ENCODE measurements at places on chromosomes 1 and 21. TPM values are rescaled to one million over a fixed set of nuclear protein-coding genes. Genes with fewer than 3 reads are reported as not detected.

- H3K27me3 ChIP-seq, result no peaks in the 10 kb centered on the region
- no peak overlapping the region for H3K4me3 ChIP-seq
- H3K4me1 ChIP-seq, result no peaks in the 10 kb centered on the region
- no peaks in the 10 kb centered on the region for H3K36me3 ChIP-seq
- H3K27ac ChIP-seq, result no peak overlapping the region
- DNase-seq, result no peak
These were observed 14.9 kb upstream of the MED18 start for GRCh38 chr1:28313702-28314546.

PARK7 gene
- 243 TPM for polyA plus RNA-seq

TEX38 gene
- polyA plus RNA-seq, result not detected

DNA sequence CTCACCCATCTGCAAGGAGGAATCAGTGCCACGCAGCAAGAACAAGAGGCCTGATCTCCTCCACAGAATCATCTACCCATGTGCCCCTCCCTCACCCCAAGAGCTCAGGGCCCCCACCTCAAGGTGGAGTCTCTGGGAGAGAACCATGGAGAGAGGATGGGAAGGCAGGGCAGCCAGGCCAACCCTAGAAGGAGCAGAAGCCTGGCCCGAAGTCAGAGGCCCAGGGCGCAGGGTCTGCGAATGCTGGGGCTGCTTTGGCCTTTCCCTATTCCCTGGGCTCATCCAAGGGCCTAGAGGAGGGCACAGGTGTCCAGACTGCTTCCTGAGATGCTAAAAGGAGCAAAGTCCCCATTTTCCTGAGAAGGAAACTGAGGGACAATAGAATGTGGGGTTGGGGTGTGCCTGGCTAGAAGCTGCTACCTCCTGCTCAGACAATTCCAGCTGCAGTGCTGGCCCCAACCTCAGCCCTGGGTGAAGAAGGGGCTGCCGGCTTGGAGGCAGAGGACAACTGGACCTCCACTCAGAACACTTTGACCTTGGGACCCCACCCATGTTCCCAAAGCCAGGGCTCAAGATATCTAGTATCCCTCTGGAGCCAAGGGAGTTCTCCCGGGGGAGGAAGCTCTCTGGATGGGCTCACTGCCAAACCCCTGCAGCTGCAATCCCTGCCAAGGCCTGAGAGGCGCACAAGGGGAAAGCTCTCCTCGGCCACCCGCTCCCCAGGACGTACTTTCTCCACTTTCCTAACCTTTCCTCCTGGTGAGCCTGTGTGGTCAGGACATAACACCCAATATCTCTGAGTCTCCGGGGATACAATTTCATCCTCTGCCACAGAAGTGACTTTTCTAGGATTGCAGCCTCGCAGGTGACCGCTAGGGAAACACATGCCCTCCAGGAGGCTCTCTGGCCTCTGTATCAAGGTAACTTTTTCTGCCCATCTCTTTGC lies 16.6 kb upstream of the LEMD1 start:
- no peaks in the 10 kb centered on the region for H3K27me3 ChIP-seq
- no peak overlapping the region for H3K4me3 ChIP-seq
- H3K36me3 ChIP-seq, result no peaks in the 10 kb centered on the region
- H3K27ac ChIP-seq, result no peak overlapping the region
- H3K4me1 ChIP-seq, result peaks cover 12% of the 10 kb centered on the region
- peak; percentile 93 for DNase-seq

DNA sequence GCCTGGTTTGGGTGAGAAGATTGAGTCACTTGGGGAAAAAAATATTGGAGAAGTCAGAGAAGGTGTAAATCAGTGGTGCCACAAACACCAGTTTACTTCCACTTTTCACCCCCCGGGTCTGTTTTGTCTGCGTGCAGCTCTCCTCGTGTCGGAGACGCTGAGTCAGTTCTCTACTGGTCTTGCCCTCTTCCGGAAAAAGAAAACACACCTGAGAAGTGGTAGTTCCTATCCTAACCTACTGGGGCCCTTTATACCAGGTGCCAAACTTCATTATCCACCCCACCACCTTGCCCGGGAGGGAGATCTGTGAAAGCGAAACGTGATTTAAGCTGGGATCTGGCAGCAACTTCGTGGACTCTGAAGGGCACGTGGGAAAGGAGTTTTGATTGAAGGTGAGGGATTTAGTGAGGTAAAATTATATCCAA lies 855 bp upstream of the IVNS1ABP start:
- peak overlapping the region; percentile 98 for H3K27ac ChIP-seq
- DNase-seq, result peak; percentile 65
- H3K4me1 ChIP-seq, result peaks cover 32% of the 10 kb centered on the region
- H3K4me3 ChIP-seq, result peak overlapping the region; percentile 88
- H3K36me3 ChIP-seq, result no peaks in the 10 kb centered on the region

CLCA1 gene
- polyA plus RNA-seq, result 201 TPM

DNA sequence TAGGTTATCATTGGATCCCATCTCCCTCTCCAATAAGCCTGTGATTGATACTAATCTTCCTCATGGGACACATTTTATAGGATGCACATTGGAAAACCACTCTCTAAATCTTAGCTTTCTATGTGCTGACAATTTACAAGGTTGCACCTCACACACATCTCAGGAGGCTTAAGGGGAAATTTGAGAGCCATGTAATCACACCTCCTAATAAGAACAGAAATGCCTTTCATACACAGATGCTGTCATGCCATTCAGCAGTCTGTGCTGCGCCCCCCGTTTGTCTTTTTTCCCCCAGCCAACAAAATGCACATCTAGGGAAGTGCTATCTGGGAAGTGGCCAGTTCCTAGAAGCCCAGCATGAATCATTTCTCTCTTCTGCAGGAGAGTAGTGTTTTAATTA lies 154.5 kb downstream of the ST6GALNAC5 start:
- H3K36me3 ChIP-seq, result no peaks in the 10 kb centered on the region
- no peak overlapping the region for H3K27ac ChIP-seq
- H3K27me3 ChIP-seq, result no peaks in the 10 kb centered on the region
- H3K4me1 ChIP-seq, result no peaks in the 10 kb centered on the region

GRCh38 chr1:115879977-115880376 lies 39.1 kb upstream of the NHLH2 start:
- no peak for DNase-seq
- no peak overlapping the region for H3K4me3 ChIP-seq
- no peaks in the 10 kb centered on the region for H3K27me3 ChIP-seq
- no peaks in the 10 kb centered on the region for H3K4me1 ChIP-seq
- no peak overlapping the region for H3K27ac ChIP-seq

GRCh38 chr1:206658264-206658980 lies 23.1 kb downstream of the DYRK3 start:
- H3K4me1 ChIP-seq, result no peaks in the 10 kb centered on the region
- H3K27me3 ChIP-seq, result no peaks in the 10 kb centered on the region
- no peak overlapping the region for H3K4me3 ChIP-seq
- no peak for DNase-seq
- no peaks in the 10 kb centered on the region for H3K36me3 ChIP-seq

FNDC5 gene
- polyA plus RNA-seq, result 1.2 TPM

DNA sequence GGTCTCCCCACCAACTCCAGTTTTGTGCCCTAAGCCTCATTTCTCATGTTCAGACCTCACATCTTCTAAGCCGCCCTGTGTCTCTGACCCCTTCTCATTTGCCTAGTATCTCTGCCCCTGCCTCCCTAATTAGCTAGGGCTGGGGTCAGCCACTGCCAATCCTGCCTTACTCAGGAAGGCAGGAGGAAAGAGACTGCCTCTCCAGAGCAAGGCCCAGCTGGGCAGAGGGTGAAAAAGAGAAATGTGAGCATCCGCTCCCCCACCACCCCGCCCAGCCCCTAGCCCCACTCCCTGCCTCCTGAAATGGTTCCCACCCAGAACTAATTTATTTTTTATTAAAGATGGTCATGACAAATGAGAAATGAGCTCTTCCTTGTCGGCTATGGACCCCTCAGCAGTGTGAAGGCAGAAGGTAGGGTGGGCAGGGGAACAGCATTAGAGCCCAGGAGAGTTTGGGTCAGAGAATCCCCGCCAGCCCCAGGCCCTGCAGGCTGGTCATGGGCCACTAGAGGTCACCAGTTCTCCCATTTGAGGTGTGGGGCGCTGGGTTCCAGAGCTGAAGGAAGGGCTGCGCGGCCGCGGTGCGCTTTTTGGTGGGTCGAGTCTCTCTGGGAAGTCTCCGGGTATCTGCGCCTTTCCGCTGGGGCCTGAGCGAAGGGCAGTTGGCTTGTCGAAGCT lies 11.5 kb downstream of the ADAMTSL4 start:
- H3K27me3 ChIP-seq, result no peaks in the 10 kb centered on the region
- peaks cover 8% of the 10 kb centered on the region for H3K36me3 ChIP-seq
- peaks cover 61% of the 10 kb centered on the region for H3K4me1 ChIP-seq
- peak overlapping the region; percentile 54 for H3K4me3 ChIP-seq
- DNase-seq, result peak; percentile 96
- peak overlapping the region; percentile 97 for H3K27ac ChIP-seq

GRCh38 chr1:23867542-23867894 lies 572 bp downstream of the FUCA1 start:
- H3K4me1 ChIP-seq, result peaks cover 23% of the 10 kb centered on the region
- no peaks in the 10 kb centered on the region for H3K27me3 ChIP-seq
- peak overlapping the region; percentile 81 for H3K27ac ChIP-seq

DNA sequence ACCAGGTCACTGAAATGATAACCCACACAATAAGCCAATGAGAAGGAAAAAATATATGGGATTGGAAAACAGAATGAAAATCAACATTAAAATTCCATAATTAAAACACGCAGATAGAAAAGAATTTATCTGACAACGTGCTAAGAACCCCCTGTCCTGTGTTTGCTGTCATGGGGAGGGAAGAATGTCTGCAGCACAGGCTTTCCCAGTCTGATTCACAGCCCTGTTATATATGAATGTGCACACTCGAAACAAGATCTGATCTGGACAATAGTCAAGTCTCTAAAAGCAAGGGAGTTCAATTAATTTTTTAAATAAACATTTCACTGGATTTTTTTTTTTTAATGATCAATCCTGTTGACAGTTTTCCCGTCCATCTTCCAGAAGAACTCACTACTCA lies 220.0 kb downstream of the RERE start:
- H3K36me3 ChIP-seq, result no peaks in the 10 kb centered on the region
- no peak for DNase-seq

Measured in sigmoid colon (tissue), 7 donors.